ENCODE measurements at places on chromosomes 12 and 14. TPM values are rescaled to one million over a fixed set of nuclear protein-coding genes. Genes with fewer than 3 reads are reported as not detected.

The TGM1 gene
- total RNA-seq = 0.40 TPM

DNA sequence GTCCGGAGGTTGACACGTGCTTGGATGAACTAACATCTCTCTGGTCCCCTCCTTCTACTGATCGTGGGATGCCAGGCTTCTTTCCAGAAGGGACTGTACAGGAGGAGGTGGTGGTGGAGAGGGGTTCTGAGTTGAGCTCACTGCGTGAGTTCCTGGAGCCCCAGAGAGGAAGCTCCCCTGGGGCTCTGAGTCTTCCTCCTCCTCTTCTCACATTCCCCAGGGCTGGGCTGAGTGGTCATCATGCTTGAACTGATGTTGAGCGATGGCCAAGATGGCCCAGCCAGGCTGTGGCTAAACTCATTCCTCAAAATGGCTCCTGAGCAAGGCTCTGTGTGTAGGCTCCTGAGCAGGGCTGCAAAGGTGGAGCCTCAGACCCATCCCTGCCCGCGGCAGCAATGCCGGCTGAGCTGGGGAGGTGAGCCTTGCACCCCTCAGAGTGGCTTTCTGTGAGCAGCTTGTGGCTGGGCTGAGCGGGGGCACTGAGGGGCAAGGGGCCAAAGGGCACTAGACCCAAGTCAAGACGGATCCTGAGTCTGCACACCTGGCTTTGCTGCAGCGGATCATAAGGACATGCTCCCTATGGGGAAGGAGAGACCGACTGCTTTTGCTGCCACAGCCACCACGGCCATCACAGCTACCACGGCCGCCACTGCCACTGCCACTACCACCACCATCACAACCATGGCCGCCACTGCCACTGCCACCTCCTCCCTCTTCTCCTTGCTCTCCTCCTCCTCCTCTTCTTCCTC is 35.4 kb downstream of the MEG3 start:
- DNase-seq = no peak

The NOS1 gene
- 0.07 TPM for total RNA-seq

The TTLL5 gene
- 37.3 TPM for total RNA-seq

- DNase-seq = no peak
Measured at GRCh38 chr12:31363831-31364230, 37.9 kb upstream of the SINHCAF start.

The EML1 gene
- total RNA-seq = 3.6 TPM

- DNase-seq = no peak
Measured at GRCh38 chr12:52704464-52704863, 1.1 kb upstream of the KRT77 start.

The APOF gene
- 0.15 TPM for total RNA-seq
